ENCODE measurements at places on chromosomes 11 and 22.

DNA sequence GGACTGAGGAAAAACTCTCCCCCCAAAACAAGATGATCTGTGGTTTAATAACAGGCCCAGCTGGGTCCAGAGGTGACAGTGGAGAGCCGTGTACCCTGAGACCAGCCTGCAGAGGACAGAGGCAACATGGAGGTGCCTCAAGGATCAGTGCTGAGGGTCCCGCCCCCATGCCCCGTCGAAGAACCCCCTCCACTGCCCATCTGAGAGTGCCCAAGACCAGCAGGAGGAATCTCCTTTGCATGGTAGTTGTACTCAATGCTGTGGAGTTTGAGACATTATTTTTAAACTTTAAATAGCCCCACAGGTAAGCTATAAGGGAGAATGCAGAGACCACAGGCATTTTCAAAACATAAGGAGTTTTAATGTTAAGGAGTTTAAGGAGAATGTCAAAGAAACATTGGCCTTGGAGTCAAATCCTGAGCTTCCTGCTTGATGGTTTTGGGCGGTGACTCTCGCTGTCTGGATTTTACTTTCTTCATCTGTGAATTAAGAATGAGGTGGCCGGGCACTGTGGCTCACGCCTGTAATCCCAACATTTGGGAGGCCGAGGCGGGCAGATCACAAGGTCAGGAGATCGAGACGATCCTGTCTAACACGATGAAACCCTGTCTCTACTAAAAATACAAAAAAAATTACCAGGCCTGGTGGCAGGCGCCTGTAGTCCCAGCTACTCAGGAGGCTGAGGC, 6.8 kb downstream of the APOL1 start:
- no peak for DNase-seq

- DNase-seq: no peak
Observed at GRCh38 chr11:11553573-11553972, 68.2 kb downstream of the GALNT18 start.

- DNase-seq: no peak
Observed at GRCh38 chr11:63682066-63683021, 1.0 kb downstream of the RTN3 start.

DNA sequence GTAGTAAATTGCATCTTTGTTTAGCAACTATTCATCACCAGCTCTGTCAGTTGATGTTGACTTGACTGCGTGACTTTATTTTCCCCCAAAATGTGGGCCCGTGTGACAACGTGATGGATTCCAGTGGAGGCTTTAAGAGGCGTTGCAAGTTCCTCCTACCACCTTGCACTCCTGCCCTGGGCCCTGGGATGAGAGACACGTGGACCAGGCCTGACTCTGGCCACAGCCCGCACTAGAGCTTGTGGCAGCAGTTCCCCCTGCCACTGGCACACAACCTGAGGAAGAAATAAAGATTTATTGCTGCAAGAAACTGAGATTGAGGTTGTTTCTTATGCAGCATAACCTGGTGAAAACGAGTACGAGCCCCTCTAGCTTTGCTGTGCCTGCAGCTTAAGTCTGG, 31.9 kb downstream of the RASD2 start:
- DNase-seq: no peak

GRCh38 chr11:83723999-83724398, 437.8 kb upstream of the CCDC90B start:
- DNase-seq: no peak

Data from effector memory CD4-positive, alpha-beta T cell (primary cell).